ENCODE measurements at places on chromosomes 5 and 9.

DNA sequence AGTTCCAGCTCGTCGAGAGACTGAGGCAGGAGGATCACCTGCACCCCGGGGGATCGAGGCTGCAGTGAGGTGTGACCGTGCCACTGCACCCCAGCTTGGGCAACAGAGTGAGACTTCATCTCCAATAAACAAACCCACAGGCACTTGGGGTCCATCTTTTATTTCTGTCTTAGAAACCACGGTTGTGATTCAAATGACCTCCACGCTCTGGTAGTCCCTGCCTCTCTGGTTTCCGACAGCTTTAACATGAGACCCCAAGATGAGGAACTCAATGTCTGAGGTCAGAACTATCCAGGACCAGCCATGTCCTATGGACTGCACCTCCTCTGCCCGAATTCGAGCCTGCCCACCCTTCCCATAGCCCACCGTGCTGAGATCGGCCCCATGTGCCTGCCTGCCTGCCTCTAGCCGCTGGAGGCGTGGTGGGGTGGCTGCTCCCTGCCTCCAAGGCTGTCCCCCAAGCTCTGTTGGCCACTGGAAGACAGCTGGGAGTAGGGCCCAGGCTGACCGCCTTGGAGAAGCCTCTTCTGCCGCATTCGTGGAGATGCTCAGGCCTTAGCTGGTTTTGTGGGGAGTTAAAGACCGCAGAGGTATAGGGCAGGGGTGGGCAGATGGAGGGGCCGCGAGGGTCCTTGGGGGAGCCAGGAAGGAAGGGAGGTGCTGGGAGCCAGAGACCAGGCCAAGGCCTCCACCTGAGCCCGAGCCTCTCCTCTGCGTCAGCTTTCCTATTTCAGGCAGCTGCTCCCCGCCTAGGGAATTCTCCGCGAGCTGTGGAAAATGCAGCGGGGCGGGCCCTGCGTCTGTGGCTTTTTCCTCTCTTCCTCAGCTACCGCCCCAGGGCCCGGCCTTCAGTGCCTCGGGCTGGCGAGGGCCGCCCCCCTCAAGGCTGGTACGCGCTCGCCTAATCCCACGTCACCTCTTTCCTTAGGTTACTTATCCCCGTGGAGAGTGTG is 6.9 kb upstream of the WDR5 start:
- DNase-seq, result peak; percentile 28

DNA sequence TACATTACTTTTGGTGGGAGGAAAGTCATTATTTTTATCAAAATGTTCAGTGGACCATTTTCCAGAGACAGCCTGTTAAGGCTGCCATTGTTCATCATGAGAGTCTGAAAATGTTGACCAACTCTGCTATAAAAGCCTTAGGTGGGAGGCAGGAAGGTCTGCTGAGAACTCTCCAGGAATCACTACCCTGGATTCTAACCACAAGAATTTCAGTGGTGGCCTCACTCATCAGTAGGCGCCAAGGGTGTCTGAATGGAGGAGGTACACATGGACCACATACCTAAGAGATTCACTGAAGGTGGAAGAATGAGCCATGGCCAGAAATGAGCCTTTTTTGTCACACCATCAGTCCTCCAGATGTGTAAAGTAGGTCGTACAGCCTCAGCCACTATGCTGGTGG is 21.0 kb upstream of the TLX3 start:
- no peak for DNase-seq

GRCh38 chr9:33117796-33118195 is 41.3 kb upstream of the SMU1 start:
- no peak for DNase-seq

- DNase-seq, result no peak
Observed at GRCh38 chr5:123787635-123788034, 275.7 kb downstream of the CSNK1G3 start.

All from D341Med (cell line).